ENCODE measurements at places on chromosomes 7 and 10.

DNA sequence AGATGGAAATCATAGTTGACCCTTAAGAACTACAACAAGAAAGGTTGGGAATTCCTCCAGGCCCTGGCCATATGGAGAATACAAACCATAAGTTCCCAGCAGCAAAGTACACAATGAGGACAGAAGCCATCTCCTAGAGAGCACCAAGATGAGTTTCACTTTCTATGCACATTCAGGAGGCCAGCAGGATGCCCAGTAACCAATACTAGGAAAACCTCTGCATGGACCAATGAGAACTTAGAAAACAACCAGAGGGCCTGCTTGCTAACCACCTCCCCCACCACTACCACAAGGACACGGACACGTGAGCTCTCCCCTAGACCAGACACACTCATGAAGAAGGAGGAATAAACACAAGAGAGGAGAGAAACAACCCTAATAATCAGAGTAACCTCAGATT is 56.3 kb downstream of the IFIT5 start:
- no peak for DNase-seq

DNA sequence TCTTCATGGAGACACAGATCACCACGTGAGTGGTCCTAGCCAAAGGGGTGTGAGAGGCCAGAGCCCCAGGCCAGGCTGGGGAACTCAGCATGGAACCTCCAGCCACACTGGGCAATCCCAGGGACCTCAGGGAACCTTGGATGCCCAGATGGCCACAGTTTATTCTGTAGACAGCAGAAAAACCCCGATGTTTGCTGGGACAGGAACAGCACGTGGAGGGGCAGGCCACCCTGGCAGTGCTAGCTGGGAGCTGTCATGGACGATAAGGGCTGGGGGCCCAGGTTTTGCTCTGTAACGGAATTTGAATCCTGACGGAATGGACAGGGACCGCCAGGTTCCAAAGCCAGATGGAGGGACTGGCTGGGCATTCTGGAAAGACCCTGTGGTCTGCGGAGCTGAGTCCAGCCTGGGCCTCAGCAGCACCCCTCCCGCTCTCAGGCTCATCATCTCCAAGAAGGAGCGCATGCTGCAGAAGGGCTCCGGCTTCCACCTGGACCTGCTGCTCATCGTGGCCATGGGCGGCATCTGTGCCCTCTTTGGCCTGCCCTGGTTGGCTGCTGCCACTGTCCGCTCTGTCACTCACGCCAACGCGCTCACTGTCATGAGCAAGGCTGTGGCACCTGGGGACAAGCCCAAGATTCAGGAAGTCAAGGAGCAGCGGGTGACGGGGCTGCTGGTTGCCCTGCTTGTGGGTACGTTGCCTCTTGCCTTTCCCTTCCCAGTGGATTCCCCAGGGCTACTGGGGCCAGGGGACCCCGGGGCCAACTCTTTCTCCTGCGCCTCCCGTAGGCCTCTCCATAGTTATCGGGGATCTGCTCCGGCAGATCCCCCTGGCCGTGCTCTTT is 5.6 kb downstream of the FASTK start:
- no peak for DNase-seq

GRCh38 chr7:44849885-44850544 is 2.1 kb upstream of the H2AZ2 start:
- no peak for DNase-seq

- DNase-seq, result no peak
These were observed 119.0 kb upstream of the EEPD1 start for GRCh38 chr7:36034020-36034419.

DNA sequence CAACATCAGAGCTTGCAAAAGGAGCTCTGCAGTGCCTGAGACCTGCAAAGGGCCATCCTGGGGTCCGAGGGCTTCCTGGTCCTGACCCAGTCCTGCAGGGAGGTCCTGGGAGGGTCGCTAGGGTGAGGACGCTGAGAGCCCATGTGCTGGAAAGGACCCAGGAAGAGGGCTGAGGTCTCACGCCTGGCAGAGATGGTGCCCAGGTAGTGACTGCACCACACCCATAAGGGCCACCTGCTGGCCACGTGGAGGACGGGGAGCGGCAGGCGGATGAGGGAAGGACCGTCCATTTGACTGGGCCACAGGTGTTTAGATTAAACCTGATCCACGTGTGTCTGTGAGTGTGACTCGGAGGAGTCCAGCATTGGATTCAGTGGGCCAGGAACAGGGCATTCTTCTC is 392.8 kb downstream of the DNAJB6 start:
- no peak for DNase-seq

DNA sequence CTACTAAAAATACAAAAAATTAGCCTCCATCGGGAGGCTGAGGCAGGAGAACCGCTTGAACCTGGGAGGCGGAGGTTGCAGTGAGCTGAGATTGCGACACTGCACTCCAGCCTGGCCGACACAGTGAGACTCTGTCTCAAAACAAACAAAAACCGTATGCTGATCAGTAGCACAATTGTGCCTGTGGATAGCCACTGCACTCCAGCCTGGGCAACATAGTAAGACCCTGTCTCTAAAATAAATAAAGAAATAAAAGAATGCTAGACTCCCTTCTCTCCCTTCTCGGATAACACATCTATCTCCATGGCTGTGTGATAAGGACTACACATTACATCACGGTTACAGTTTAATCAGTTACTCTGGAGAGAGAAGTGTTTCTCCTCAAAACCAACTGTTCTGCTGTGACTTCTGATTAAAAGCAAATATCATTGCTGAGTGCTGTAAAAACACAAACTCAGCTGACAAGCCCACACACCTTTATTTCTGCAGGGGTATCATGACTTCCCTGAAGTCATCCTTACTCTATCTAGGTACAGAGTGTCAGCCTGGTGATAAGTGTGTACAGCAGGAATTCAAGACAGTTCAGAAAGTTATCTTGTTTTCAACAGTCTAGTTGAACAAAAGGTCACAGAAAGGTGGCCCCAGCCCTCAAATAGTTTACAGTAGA is 5.3 kb upstream of the ARHGAP19 start:
- DNase-seq, result no peak

DNA sequence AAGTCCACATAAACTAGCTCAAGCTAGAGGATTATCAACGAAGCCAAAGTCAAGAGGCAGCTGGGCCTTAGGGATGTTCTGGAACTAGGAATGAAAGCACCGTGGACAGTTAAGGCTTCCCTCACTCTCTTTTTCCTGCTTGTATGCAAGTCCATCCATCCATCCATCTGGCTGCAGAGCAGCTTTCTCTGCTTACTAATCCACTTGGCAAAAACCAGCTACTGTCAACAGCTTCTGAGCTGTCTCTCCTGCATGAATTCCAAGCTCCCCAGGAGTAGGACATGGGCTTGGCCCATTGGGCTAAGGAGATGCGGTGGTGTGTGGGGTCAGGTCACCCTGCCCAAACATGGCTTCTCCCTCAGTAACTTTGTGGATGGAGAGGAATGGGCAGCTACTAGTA is 66.2 kb downstream of the NAMPT start:
- DNase-seq, result no peak

DNA sequence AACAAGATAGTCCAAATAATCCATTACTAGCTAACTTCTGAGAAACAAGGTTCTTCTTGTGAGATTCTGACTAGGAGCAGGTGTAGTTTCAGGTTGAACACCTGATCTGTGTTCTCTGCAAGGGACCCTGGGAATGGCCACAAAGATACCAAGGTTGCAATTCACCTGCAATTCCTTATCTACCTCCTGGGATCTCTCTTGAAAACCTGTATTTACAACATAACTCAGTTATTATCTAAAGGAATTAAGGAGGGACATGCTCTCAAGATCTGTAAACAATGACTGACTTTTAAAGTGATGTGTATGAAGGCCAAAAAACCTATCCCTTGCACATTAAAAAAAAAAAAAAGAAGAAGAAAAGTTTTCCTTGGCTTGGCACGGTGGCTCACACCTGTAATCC is 54.8 kb downstream of the ABLIM1 start:
- DNase-seq, result no peak

DNA sequence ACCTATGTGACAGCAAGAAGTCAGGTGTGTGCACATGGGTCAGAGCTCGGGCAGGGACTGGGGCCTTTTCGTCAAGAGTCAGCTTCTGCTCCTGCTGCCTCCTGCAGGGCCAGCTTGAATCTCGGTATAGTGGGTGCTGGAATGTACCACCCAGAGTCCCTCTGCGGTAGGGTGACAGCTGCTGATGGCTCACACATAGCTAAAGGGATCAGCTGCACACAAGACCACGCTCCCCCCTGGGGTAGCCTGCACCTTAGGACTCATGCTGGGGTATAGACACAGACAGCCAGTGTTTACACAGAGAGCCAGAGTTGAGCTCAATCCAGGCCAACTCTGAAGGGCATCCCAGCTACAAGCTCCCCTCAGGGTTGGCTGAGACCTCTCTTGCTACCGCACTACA is 14.0 kb upstream of the COL13A1 start:
- DNase-seq, result no peak

DNA sequence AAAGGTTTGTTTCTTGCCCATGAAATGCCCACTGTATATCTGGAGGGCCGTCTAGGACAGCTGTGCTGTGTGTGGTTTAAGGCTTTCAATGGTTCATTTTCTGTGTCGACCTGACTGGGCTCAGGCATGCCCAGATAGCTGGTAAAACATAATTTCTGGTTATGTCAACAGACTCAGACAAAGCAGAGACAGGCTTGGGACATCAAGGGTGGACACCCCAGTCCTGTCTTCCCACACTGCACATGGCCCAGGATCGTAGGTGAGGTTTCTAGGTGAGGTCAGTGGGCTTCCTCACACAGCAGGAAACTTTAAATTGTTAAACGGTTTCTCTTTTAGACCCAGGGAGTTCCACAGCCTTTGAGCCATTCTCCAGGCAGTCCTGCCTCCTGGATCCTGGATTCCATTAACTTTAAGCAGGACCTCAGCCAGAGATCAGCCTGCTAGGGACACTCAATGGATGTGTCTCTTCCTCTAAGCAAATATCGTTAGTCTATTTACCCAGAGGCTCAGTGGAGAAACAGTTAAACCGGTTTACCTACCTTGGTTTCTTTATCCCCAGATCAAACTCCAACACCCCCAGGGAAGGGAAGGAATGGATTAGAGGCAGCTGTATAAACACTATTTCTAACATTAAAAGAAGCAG is 66.4 kb downstream of the ST8SIA6 start:
- peak; percentile 55 for DNase-seq

DNA sequence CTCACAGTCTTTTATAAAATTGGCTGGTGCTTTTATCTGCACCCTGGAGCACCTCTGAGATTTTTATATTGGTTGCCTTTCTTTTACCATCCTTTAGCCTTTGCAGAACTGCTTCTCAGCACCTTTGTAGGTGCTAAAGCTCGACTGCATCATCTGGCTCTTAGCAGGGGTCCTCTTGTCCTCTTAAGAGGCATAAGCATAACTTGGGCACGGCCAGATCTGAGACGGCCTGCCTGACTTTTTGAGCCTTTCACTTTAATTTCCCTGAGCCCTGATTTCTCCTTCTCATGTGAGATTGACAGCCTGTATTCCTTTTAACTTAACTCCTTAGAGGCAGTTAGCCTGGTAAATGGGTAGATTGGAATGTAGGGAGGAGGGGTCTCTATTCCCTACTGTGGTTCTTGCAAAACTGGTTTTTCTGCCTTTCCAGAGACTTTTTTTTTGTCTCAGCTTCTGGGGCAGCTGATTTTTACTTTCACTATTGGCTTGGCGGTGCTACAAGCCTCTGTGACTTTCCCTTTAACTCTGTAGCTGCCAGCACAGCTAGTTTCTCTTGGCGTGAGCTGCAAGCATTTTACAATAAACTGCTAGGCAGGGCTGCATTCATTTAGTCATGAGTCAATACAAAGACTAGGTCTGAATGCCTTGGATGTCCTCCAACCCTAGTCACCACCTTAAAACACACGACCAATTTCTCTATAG is 24.0 kb downstream of the ZPBP start:
- no peak for DNase-seq

- no peak for DNase-seq
These were observed 3.7 kb downstream of the DBNL start for GRCh38 chr7:44048031-44048795.

GRCh38 chr7:52091101-52091500 is 774.5 kb upstream of the COBL start:
- DNase-seq, result no peak

DNA sequence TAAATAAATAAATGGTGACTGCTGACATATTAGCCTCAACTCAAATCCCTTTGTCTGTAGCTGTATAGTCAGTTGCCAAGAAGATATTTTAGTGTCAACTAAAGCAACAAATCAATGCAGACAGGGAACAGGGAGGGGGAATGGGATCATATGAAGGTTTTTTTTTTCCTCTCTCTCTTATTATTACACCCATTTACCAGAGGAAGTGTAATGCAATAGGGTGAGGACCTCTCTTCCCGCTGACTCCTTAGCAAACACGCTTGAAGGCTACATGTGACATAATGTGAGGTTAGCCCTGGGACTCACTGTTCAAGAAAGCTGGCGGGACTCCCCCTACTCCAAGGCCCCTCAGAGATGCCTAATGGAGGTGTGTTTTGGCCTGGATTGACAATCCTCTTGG is 88.2 kb downstream of the CHRM2 start:
- no peak for DNase-seq

DNA sequence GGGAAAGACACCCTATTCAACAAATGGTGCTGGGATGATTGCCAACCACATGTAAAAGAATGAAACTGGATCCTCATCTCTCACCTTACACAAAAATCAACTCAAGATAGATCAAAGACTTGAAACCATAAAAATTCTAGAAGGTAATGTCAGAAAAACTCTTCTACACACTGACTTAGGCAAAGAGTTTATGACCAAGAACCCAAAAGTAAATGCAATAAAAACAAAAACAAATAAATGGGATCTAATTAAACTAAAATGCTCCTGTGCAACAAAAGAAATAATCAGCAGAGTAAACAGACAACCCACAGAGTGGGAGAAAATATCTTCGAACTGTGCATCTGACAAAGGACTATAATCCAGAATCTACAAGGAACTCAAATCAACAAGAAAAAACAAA is 504.2 kb upstream of the MBL2 start:
- no peak for DNase-seq

GRCh38 chr7:112422842-112423496 is 27.3 kb upstream of the IFRD1 start:
- no peak for DNase-seq

DNA sequence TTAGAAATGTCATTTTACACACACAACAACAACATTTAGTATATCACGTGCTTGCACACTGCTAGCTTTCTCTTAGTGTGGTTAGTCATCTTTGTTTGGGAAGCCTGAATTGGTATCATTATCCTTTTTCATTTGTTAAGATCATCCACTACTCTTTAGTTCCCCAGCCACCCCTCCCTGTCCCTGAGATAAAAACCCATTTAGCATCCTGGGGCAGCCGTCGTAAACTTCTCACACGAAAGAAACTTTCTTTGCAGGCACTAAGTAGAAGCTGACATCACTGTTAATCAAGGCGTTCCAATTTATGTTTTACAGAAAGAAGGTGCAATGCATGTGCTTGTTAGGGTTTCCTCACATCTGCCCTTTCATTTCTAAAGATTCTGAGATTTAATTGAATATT is 475.1 kb upstream of the FZD8 start:
- no peak for DNase-seq

Data from NCI-H1417 treated with DMSO at 0.1 percent for 48 hours (cell line).